ENCODE measurements at places on chromosomes 5 and 9.

GRCh38 chr9:396396-396795 is 181.7 kb downstream of the DOCK8 start:
- no peak for DNase-seq

GRCh38 chr9:21506626-21507482 is 24.7 kb upstream of the IFNE start:
- no peak for DNase-seq

GRCh38 chr9:112006361-112007020 is 109.9 kb downstream of the UGCG start:
- DNase-seq: no peak

DNA sequence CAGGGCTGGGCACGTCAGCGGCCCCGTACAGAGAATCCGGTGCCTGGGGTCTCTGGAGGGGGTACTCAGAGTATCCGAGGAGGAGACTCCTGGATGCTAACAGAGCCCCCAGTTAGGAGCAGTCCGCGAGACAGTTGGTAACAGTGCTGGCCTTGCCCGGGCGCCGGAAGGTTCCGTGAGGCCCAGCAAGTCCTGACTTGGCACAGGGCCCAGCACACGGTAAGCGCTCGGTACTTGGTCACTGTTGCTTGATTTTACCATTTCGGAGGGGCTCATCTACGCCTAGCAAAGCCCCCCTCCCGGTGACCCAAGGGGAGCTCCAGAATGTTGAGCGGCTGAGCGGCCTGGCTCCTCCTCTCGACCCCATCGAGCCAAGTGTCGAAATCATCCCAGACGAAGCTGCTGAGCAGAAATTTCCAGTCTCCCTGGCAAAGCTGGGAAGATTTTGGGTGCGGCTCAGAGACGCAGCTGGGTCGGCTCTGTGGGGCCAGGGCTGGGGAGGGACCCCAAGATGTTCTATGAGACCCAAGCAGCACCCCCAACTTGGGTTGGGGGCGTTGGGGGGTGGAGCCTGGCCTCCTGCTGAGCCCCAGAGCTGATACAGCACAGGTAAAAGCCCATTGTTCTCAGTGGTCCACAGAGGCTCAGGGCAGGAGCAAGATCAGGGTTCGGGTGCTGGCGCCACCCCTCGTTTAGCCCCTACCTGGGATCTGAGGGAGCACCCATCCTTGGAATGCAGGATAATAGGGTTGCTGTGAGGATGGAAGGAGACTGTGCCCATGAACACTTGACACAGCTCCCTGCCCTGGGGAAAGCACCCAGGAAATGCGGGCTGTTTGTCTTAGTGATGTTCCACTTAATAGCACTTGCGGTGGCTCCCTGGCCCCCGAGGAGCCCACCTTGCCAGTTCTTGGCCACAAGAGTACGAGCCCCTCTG is 137.2 kb downstream of the C9orf50 start:
- DNase-seq: no peak

DNA sequence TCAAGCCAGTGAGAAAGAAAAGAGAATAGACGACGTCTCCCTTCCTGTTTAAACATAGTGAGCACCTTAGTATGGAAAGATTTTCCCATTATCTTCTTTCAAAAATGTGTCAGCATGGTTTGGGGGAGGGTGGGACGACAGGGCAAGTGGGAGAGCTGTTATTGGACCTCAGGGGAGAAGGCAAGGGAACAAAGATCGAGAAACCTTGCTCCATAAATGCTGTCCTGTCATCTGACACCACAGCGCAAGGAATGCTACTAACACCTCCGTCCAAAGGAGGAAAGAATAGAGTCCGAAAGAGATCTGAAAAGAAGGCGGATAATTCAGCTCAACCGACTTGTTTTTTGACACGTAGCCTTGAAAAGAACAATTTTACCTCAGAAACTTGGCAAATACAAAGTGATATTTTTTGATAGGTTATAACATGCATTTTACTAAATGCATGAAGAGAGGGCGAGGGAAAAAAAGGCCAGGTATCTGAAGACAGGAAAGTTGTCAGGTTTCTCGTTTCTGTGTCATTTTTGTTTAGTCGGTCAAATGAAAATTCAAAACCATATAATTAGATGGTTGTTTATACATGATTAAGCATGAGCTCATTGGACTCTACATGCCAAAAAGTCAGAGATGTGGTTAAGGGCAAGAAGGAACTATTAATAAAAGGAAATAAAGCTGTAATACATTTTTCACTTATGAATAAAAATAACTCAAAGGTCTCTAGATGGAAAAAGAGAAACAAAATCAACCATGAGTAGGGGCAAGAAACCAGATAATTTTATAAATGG is 155.7 kb downstream of the GLIS3 start:
- DNase-seq: no peak

GRCh38 chr9:107954312-107954711 is 464.7 kb upstream of the KLF4 start:
- no peak for DNase-seq

DNA sequence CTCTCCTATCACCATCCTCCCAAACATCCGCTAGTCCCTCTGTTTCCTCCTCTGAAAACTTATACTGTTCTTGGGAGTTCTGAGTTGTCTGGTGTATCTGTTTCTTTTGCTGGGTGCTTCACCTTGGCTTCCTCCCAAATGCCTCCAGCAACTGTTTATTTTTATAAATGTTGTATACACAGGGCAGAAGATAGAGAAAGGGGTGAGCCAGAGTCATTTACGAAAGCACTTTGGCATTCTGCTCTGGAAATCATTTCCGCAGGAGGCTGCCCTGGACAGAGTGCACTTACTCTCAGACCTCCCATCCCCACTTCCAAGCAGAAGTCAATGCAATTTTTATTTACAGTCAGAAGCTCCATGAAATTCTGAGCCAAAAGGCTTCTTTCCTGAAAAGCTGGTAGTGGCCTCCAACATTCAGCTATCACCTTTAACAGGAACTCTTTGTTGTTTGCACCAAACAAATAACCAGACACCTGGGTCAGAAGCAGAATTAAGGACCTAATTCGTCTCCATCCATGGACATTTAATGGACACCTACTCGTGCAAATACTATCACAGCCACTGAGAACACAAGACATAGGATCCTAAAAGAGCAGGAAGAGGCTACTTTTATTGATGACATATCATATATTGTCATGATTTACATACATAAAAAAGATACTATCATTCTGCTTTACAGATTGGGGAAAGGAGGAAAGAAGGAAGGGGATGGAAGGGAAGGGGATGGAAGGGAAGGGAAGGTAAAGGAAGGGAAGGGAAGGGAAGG is 229.5 kb upstream of the PAPPA start:
- DNase-seq: no peak

- no peak for DNase-seq
Measured at GRCh38 chr5:50886657-50887345, 220.4 kb downstream of the PARP8 start.

GRCh38 chr5:106121972-106122605 is 1548.6 kb downstream of the EFNA5 start:
- DNase-seq: no peak

GRCh38 chr5:78576376-78576775 is 72.2 kb downstream of the LHFPL2 start:
- no peak for DNase-seq

GRCh38 chr9:18861609-18862544 is 171.1 kb downstream of the SAXO1 start:
- no peak for DNase-seq

- no peak for DNase-seq
Measured at GRCh38 chr9:27967210-27967609, 393.9 kb upstream of the C9orf72 start.

- DNase-seq: peak; percentile 51
Measured at GRCh38 chr5:72848474-72849428, 32.3 kb downstream of the TNPO1 start.

- DNase-seq: no peak
Measured at GRCh38 chr5:14695152-14695551, 30.6 kb downstream of the OTULIN start.

DNA sequence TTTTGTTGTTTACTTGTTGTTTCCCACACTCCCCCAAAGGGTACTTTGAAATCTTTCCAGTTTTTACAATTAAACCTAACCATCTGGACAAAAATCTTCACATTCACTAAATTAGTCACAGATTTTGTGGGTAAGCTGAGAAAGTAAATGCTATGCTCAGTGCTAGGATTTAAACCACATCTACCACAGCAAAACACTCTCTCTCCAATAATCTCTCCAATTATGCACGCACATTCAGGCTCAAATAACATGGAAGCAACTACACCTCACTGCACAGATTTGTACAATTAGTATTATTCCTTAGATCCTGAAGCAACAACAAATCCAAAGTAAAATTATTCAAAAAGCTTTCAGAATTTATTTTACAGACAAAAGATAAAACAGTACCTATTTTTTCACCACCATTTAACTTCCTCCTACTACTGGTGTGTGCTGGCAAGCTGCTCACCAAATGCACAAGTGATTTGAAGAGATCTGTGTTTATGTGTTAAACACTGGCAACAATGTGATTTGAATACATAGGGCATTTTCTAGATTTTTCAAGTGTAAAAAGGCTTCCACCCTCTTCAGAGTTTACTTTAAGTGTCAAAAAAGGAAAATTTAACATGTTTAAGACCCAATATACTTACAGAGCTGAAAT is 16.6 kb downstream of the ZNF608 start:
- no peak for DNase-seq

- DNase-seq: no peak
Measured at GRCh38 chr9:135961811-135962695, 880 bp upstream of the UBAC1 start.

DNA sequence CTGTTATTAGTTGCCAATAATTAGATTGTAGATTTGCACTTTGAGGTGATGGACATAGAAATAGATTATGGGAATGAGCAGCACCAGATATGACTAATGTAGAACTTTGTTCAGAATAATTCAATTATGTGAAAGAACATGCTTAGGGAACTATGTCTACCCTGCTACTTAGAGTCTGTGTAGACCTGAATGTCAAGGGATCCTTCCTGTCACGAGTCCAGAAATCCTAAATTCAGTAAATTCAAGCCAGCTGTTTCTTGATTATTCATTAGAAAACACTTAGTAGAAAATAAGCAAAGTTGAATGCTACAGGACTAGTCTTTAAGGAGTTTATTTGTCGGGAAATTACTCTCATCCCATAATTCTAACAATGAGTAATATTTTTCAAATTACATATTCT is 887.3 kb upstream of the SEMA6A start:
- DNase-seq: no peak

GRCh38 chr9:105070176-105070575 is 142.2 kb upstream of the ABCA1 start:
- no peak for DNase-seq

GRCh38 chr5:110932755-110933488 is 138.6 kb upstream of the TSLP start:
- no peak for DNase-seq

DNA sequence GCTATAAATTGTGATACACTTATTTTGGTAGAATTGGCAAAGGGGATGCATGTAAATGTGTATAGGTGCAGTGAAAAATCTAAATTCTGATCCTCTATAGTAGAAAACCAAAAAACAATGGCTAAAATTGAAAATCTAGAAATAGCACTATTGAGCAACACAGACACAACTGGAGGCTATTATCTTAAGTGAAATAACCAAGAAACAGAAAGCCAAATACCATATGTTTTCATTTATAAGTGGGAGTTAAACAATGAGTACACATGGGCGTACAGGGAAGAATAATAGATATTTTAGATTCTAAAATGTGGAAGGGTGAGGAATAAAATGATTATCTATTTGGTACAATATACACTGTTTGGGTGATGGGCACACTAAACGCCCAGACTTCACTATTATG is 183.2 kb upstream of the TUSC1 start:
- no peak for DNase-seq

GRCh38 chr9:98075332-98075805 is 18.8 kb downstream of the NANS start:
- DNase-seq: no peak

DNA sequence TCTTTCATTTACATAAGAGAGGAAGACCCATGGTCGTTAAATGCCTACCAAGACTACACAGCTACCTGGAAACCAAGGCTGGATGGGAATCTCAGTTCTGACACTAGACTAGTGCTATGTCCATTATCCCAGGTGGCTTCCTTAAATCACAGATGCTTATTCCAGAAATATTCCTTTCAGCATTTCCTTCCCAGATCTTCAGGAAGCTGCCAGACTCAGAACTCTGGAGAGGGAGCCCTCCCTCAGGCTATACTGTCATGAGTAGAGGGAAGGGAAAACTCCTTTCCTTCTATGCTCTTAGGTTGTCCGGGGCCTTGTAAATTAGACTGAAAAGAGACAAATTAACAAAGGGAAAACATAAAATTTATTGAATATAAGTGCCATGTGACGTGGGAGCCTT is 20.8 kb downstream of the FREM1 start:
- DNase-seq: no peak

- DNase-seq: no peak
Measured at GRCh38 chr9:126150411-126151030, 176.1 kb upstream of the MVB12B start.

- no peak for DNase-seq
Measured at GRCh38 chr5:38725371-38725865, 120.4 kb upstream of the OSMR start.

GRCh38 chr5:10607023-10607665 is 43.3 kb downstream of the ANKRD33B start:
- no peak for DNase-seq

GRCh38 chr5:55671975-55672374 is 40.1 kb downstream of the SLC38A9 start:
- DNase-seq: no peak

GRCh38 chr9:38108326-38108725 is 39.3 kb upstream of the SHB start:
- DNase-seq: no peak

GRCh38 chr5:160197341-160198144 is 31.8 kb upstream of the FABP6 start:
- DNase-seq: no peak

DNA sequence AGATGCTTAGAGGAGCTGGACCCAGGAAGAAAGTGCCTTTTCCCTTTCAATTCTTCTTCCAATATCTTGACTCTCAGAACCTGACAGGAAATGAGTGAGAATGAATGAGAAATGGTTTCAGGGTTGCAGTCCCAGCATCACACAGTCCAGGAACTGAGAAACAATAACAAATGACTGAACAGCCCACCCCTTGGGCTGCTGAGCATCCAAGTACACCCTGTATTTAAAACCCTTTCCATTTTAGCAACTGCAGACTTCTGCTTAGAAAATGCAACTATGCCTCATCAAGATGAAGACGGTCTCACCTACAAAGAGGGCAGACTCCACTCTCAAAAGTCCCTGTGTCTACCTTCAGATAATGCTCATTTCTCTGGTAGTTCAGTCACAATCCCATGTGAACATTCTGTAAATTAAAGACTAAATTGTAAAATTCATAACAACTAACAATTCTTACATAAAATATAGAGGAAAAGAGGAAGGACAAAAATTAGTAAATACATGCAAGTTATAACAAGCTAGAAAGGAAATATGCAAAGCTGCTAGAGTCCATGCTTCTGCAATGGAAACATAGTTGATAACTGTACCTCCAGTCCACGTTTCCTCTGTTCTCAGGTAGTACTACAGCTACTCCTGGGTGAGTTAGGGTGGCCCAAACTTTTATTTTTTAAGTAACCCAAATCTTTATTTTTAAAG is 316.5 kb downstream of the ICE1 start:
- no peak for DNase-seq

DNA sequence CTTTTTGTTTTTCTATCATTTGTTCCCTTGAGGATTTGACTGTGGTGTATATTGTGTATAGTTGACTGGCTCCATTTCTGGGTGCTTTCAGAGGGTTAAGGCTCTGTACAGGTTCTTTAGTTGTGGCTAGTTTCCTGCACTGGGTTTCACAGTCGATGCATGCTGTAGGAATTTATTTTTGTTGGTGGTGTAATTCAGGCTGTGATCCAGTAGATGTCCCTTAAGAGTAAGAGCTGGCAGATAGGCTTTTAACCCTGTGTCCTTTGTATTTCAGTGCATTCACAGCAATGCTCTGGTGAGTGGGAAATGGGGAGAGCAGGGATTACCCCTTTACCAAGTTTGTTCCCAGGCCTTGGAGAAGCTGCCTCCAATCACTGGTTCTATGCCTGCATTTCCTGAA is 112.9 kb downstream of the SPATA31D1 start:
- no peak for DNase-seq
